ENCODE measurements at places on chromosomes 2 and 18.
A peak's percentile ranks its signal among the peaks of the same experiment; 100 is the strongest.

DNA sequence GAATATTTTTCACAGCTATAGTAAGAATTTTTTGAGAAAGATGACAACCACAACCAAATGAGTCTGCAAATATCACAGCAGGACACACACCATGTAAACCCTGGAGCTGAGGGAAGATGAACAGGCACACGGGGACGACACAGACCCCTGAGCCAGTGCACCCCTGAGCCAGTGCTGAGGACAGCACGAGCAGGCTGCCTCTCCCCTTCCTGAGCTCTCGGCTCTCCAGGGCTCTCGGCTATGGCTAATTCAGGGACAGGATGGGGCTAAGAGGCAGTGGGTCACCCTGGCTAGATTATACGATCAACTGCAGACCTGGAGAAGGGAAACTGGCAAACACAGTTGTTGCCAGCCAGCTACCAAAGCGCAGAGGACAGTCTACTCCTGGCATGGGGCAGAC is 41.4 kb downstream of the TGFBRAP1 start:
- DNase-seq = no peak

GRCh38 chr2:156537141-156537540 is 101.0 kb downstream of the GPD2 start:
- no peak for DNase-seq

DNA sequence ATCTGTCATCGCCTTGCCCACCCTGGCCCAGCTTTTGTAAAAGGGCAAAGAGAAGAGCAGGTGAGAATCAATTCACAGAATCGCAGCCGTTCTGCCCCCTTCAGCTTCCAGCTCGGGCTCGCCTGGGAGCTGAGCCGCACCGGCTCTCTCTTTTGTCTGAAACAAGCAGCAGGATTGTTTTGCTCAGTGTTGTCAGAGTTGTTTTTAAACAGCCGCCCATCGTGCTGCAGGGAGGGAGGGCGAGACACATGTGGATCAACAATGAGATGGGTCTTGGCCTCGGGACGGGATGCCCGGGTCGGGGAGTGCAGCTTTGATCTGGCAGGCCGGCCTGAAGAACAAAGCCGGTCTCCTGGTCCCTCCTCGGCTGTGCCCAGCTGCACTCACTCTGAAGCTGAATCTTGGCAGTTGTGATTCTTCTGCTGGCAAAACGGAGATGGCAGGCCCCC is 39.7 kb upstream of the HDAC4 start:
- DNase-seq = no peak

DNA sequence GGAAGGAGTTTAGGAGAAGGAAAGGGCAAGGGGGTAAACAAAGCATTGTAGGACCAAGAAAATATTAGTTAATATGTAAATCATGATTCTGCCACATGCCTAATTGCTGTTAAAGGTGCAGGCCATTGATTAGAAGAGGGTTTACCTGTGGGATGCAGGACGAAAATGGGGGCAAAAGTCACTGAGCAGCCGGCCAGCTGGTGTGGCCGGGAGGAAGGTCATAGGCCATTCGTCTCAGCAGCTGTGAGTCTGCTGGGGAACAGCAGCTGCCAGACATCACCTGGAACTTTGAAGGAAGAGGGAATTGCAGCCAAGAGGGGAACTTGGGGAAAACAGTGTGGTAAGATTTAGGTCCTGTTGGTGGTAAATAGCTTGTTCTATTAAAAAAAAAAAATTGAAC is 184.4 kb downstream of the DYSF start:
- no peak for DNase-seq

GRCh38 chr2:39243469-39244123 is at the start of gene CDKL4:
CDKL4 (minus strand) TSS chr2:39243970.
- DNase-seq = peak; percentile 9

GRCh38 chr2:88095022-88095421 is 27.4 kb downstream of the SMYD1 start:
- DNase-seq = no peak

- no peak for DNase-seq
Measured at GRCh38 chr2:112699984-112700667, 20.7 kb upstream of the NT5DC4 start.

- DNase-seq = no peak
Measured at GRCh38 chr2:211434773-211435172, 878.4 kb downstream of the CPS1 start.

- peak; percentile 40 for DNase-seq
Measured at GRCh38 chr2:233857511-233858141, 3.3 kb upstream of the HJURP start.

GRCh38 chr18:23053776-23054457 is 81.4 kb upstream of the CABLES1 start:
- DNase-seq = no peak

GRCh38 chr2:6506859-6507258 is 358.8 kb downstream of the CMPK2 start:
- DNase-seq = no peak

DNA sequence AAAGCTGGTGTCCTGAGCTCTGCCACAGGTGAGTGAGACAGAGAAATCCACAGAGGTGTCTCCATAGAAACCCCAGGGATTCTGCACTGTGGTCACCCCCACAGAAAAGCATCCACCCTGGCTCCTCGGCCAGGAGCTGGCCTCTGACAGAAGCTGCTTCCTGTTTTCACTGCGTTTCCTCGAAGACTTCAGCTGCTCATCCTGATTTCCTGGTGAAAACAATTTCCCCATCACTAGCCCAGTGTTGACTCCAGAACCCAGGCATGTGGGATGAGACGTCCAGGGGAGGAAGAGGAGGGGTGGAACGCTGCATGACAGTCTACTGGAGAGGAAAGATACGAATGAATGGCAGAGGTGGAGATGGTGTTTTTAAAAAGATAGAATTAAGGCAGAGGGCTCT is 60.3 kb upstream of the GPR45 start:
- DNase-seq = no peak

- DNase-seq = no peak
Measured at GRCh38 chr2:5705490-5705889, 13.3 kb downstream of the SOX11 start.

GRCh38 chr2:240624950-240625621 is at the start of gene GPR35:
GPR35 (plus strand) TSS chr2:240625480; CDS start chr2:240629953, 4,473 bp downstream.
- peak; percentile 68 for DNase-seq

- DNase-seq = no peak
Measured at GRCh38 chr2:27378096-27378808, 2.3 kb downstream of the ZNF513 start.

- no peak for DNase-seq
Measured at GRCh38 chr2:47014564-47015051, 99.0 kb upstream of the MCFD2 start.

GRCh38 chr2:132366421-132367180 is 50.0 kb upstream of the GPR39 start:
- no peak for DNase-seq

- DNase-seq = no peak
Measured at GRCh38 chr18:45255197-45255890, 359.9 kb upstream of the SLC14A2 start.

- DNase-seq = no peak
Measured at GRCh38 chr2:20815216-20815615, 7.7 kb downstream of the LDAH start.

GRCh38 chr2:1817256-1818051 is 73.1 kb upstream of the PXDN start:
- DNase-seq = peak; percentile 43

GRCh38 chr2:28325567-28326468 is 66.8 kb upstream of the FOSL2 start:
- DNase-seq = peak; percentile 10

- DNase-seq = no peak
Measured at GRCh38 chr2:113209011-113209645, 35.4 kb downstream of the PSD4 start.

DNA sequence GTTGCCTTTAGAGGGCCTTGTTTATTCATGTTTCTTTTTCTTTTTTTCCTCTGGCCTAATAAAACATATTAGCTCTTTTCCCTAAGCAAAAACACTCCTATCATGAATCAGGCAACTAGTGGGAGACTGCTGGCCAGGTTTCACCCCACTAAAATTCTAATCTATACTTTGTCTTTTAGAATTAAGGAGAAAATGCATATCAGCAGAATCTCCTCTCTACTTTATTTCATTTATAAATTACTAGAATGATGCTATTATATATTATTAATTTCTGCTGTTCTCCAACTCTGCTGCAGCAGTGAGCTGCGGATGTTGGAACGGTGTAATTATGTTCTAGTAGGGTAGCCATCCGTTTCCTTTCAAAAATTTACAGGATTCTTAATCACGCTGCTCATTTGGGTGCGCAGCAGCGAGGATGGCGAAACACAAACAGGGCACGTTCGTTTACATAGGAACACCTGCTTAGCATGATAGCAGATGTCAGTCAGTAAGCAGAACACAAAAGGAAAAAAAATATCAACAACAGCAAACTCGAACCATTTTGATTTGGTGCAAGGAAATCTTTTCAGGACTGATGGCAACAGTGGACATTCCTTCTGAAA is 30.5 kb downstream of the ZEB2 start:
- no peak for DNase-seq

- no peak for DNase-seq
Measured at GRCh38 chr2:120794716-120795115, 59.0 kb downstream of the GLI2 start.

- no peak for DNase-seq
Measured at GRCh38 chr2:58237741-58238140, 3.4 kb downstream of the FANCL start.

GRCh38 chr18:24160086-24160485 is 21.2 kb downstream of the CABYR start:
- no peak for DNase-seq

DNA sequence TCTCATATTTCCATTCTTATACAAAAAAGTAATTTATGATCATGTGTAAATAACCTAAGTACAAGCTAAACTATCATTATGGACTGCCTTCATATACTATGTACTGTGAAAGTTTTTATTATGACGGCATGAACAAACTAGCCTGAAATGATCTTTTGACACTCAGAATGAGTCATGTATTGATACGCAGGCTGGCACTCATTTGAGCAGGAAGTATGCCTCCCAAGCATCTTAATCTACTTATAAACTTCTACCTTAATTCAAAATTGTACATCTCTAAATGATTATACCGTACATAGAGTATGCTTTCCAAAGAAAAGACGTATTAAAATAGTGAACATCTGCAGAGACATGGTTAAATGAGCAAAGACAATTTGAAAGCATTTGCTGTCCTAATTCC is 207.1 kb upstream of the SPOPL start:
- DNase-seq = no peak

GRCh38 chr2:197628043-197628500 is 47.3 kb downstream of the RFTN2 start:
- DNase-seq = no peak

- DNase-seq = no peak
Measured at GRCh38 chr18:48024881-48025660, 94.6 kb upstream of the SMAD2 start.

- no peak for DNase-seq
Measured at GRCh38 chr2:30441023-30441422, 6.0 kb upstream of the LCLAT1 start.

DNA sequence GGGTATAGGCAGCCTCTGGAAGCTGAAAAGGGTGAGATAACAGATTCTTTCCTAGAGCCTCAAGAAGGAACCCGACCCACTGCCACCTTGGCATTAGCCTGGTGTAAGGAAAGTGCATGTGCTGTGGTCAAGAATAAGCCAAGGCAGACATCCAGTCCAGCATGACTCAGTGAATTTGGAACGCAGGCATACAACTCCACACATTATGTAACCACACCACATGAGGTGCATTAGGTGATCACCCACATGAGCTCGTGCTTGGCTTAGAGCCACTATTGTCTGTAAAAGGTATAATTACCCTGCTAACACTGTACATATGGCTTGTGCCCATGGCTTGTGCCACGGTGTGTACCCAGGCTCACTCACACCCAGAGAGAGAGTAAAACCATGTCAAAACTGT is 583.7 kb upstream of the HNMT start:
- no peak for DNase-seq

GRCh38 chr2:149409506-149409905 is 79.1 kb downstream of the LYPD6 start:
- DNase-seq = no peak

DNA sequence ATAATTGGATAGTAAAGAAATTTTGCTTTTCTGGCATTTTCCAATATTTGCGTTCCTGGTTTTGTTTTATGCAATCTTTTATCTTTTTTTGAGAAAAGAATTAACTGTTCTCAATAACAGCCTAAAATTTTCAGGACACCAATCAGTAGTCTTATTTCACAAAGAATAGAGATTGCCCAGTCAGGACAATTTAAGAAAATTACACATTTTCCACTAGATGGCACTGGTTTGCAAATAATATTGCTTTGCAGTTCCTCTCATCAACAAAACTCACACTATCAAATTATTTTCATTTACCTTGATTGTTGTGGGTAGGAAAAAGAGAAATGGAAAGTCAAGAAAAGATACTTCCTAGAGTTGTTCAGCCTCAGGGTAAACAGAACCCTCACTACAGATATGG is 2.4 kb upstream of the RBM45 start:
- DNase-seq = no peak

DNA sequence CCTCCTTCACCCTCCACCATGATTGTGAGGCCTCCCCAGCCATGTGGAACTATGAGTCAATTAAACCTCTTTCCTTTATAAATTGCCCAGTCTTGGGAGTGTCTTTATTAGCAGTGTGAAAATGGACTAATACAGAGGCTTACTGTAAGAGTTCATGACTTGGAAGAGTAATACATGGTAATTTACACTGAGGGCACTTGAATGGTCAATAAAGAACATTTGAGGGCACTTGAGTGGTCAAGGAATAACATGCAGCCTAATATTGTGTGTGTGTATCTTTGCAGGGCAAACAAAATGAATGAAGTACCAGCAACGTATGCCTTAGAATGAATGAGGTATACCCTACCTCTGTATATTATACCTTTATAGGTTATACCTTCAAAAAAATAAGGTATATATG is 190.4 kb upstream of the SOX11 start:
- no peak for DNase-seq

DNA sequence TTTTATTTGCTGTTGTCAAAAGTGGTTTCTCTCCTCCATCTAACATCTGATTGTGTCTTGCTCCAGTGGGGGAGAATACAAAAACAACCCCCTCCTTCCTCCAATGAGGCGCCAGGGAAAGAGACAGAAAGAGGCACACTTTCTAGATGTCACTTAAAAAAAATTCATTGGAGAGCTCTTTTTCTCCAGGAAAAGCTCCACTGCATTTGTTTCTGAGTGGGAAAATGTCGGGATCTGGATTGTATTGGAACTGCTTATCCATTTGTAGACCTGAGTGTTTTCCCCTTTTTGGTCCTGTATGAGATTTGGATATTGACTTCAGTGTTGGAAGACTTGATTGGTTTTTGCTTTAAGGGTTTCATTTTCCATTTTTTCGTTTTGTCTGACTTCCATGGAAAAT is 995 bp downstream of the MBD5 start:
- no peak for DNase-seq

GRCh38 chr2:19887510-19887909 is 14.3 kb downstream of the TTC32 start:
- DNase-seq = no peak

GRCh38 chr2:31148514-31148913 is 10.3 kb upstream of the GALNT14 start:
- DNase-seq = no peak

- DNase-seq = peak; percentile 52
Measured at GRCh38 chr2:215793747-215794595, 219.4 kb downstream of the MREG start.

- DNase-seq = no peak
Measured at GRCh38 chr2:37570773-37571586, 100.5 kb downstream of the CDC42EP3 start.
